Activated CD8-positive, alpha-beta memory T cell treated with anti-CD3 and anti-CD28 coated beads for 4 hours (primary cell): ENCODE measurements at places on chromosomes 6 and 20.

DNA sequence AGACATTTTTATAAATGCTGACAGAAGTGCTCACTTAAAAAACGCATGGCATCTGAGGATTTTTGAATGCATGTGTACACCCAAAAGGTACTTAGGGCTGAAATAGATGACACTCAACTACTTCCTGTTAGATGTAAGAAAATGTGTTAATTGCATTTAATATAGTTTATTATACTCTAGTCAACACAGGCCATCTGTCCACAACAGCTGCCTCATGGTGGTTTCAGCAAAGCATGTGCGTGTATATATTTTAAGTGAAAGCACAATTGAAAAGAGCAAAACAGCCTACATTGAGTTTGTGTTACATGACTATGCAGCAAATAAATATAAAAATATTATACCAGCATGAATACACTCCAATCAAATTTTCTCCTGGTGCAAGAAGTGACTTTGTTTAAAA lies 1233.0 kb upstream of the EYS start:
- no peak for DNase-seq

- DNase-seq, result no peak
Observed at GRCh38 chr6:44224029-44224964, 902 bp downstream of the SLC29A1 start.

DNA sequence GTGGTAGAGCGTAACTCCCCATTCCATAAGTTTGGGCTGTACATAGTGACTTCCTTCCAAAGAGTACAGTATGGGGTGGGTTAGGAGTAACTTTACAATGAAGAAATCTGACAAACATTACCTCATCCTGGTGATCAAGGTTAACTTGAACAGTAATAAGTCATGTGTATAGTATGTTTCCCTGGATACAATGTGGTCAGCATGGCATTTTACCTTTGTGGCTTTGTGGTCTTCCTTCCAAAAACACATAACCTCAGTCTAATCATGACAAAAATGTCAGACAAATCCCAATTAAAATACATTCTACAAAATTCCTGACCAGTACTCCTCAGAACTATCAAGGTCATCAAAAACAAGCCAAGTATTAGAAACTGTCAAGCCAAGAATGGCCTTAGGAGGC lies 225.1 kb downstream of the UBE3D start:
- no peak for DNase-seq

DNA sequence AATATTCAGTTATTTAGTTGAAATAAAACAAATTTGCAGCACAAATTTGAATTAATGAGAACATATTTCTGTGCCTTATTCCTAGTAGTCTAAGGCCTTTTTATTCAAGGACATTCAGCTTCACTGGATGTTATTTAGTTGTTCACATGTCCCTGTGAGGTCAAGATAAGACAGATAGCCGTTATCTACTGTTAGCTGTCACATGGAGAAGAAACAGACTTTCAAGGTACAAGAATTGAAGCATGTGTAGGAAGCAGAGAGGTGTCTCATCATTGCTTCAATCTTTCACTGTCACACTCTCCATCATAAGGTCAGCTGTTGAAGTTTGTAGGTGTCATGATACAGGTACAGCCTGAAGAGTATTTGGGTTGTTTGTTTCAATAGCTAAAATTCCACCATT lies 112.9 kb upstream of the JAG1 start:
- DNase-seq, result no peak

- no peak for DNase-seq
Observed at GRCh38 chr6:35487658-35488516, 9.0 kb downstream of the TEAD3 start.
